ENCODE measurements at places on chromosomes 2 and 18.

GRCh38 chr2:137957033-137957432 is 7.2 kb upstream of the HNMT start:
- DNase-seq: no peak

DNA sequence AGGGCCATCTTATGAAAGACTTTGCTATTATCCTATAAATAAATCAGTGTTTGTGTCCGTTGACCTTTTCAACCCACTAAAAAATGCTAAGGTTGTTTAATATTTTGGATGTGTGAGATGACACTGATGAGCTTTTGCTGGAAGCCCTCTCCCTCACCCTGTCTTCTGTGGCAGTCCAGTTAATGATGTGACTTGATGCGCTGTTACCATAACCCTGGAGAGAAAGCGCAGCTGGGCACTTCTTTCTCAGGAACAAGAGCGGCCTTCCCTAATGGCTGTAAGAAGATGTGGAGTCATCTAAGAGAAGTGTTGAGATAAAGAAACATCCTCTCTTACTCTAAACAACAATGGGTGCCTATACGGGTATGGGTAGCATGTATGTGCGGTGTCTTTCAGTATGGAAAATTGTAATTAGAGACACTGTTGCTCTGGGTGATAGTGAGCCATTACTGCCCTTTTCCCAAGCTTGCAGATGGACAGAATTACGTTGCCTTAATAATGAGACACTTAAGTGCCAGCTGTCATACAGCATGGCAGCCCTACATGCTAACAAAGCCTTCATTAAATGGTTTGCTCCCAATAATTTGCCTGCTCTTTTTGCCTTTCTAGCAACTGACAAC is 165.6 kb upstream of the NABP1 start:
- no peak for DNase-seq

GRCh38 chr2:123597988-123598387 is 427.1 kb upstream of the CNTNAP5 start:
- no peak for DNase-seq

DNA sequence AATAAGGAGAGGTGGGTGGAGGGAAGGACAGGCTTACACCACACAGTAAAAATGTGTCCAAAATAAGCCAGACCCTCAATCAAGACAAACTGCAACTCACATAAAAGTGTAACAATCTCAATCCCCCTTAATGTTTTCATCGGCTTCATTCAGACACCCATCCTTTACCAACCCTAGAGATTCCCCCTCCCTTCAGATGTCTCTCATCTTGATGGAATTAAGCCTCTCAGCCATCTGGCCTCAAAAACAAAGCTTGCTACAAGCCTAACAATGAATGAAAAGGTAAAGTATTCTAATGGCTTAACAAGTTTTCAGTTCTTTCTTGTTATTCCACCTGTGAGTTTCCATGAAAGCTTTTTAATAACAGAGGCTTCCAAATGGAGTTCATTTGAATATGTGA is 5.2 kb downstream of the RTTN start:
- no peak for DNase-seq

- DNase-seq: no peak
Measured at GRCh38 chr2:39741871-39742270, 37.2 kb downstream of the THUMPD2 start.

GRCh38 chr2:68189991-68190784 is 32.5 kb downstream of the PNO1 start:
- no peak for DNase-seq

GRCh38 chr2:232460171-232460570 is 4.2 kb downstream of the ALPI start:
- DNase-seq: no peak

DNA sequence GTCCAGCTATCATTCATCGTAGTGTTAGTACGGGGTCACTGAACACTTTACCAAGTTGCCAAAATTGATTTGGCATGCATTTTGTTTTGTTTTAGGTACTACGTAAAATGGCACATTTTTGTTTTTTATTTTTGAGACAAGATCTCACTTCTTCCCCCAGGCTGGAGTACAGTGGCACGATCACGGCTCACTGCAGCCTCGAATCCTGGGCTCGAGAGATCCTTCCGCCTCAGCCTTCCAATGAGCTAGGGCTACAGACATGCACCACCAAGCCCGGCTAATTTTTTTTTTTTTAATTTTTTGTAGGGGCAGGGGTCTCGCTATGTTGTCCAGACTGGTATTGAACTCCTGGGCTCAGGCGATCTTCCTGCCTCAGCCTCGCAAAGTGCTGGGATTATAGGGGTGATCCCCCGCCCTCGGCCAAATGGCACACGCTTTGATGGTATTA is 786 bp downstream of the TAF1B start:
- DNase-seq: no peak

DNA sequence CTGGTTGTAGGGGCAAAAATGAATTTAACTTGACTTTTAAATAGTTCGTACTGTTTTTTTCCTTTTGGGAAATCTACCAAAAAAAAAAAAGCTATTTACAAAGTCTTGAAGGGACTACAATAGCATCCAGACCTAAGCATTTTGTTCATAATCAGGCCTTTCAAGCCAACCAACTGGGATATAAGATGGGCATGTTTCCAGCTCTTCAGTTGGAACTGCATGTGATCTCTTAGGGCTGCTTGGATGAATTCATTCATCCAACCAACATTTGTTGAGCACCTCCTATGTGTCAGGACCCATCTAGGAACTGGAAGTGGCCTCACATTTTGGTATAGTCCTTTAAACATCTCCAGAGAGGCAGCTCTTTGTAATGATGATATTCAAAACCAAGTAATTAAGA is 98.6 kb downstream of the AAK1 start:
- DNase-seq: no peak

DNA sequence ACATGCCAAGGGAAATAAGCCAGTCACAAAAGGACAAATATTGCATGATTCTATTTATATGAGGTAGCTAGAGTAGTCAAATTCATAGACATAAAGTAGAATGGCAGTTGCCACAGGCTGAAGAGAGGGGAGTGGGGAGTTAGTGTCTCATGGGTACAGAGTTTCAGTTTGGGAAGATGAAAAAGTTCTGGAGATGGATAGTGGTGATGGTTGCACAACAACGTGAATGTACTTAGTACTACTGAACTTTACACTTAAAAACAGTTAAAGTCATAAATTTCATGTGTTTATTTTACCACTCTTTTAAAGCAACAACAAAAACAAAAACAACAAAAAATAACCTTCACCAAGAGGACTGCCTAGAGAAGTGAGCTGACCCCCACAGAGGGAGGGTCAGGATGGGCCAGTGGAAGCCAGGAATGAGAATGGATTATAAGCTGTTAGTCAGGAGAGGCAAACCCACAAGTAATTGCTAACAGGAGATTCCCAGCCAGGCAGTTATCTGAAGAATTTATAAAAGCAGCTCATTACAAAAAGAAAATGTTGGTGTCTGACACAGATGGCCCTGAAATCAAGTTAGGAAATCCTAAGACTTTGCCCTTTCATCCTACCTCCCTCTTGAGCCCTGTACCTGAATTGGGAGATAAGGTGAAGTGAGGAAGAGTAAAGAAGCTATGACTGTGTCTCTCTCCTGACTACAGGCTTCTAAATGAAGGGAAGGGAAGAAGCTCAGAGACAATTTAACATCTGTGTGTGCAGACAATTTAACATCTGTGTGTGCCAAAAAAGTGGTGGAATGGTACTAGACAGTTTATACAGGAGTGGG is 263.4 kb downstream of the PDE11A start:
- no peak for DNase-seq

DNA sequence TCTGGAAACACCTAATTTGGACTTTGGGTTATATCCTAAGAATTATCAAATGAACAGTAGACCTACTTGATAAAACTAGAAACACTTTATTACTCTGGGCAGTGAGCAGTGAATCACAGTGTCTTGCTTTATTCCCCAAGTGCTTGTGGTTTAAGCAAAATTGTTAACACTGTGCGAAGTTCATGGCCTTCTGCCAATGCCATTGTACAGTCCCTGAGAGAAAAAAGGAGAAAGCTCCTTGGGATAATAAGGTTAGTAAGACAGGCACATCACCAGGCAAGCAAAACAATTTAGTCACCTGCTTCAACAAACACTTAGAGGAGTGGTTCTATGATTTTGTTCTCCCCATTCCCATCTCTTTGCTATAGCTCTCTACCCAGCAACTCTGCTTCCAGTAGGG is 39.8 kb downstream of the ADCYAP1 start:
- no peak for DNase-seq

- no peak for DNase-seq
Measured at GRCh38 chr2:21332993-21333625, 209.3 kb downstream of the TDRD15 start.
